ENCODE measurements at places on chromosomes 12 and 14. TPM values are rescaled to one million over a fixed set of nuclear protein-coding genes. Genes with fewer than 3 reads are reported as not detected.

DNAJC22 gene
- polyA plus RNA-seq, result 22.5 TPM

RHOJ gene
- 22.6 TPM for polyA plus RNA-seq

A2M gene
- polyA plus RNA-seq, result 245 TPM

GPR68 gene
- 1.7 TPM for polyA plus RNA-seq

KRT84 gene
- polyA plus RNA-seq, result not detected

PZP gene
- 0.40 TPM for polyA plus RNA-seq

MOAP1 gene
- polyA plus RNA-seq, result 42.6 TPM

BICDL1 gene
- 39.4 TPM for polyA plus RNA-seq

CTSG gene
- polyA plus RNA-seq, result 0.35 TPM

FGF6 gene
- not detected for polyA plus RNA-seq

RSRC2 gene
- polyA plus RNA-seq, result 194 TPM

PGF gene
- 12.7 TPM for polyA plus RNA-seq

CCDC92 gene
- polyA plus RNA-seq, result 50.2 TPM

PMCH gene
- 0.31 TPM for polyA plus RNA-seq

PLEKHG7 gene
- 0.47 TPM for polyA plus RNA-seq

BHLHE41 gene
- polyA plus RNA-seq, result 1.4 TPM

NOC4L gene
- polyA plus RNA-seq, result 12.9 TPM

RNASE3 gene
- 0.64 TPM for polyA plus RNA-seq

MYH6 gene
- polyA plus RNA-seq, result 0.24 TPM

RGS6 gene
- 1.3 TPM for polyA plus RNA-seq

SRRM4 gene
- 0.17 TPM for polyA plus RNA-seq

ASCL1 gene
- polyA plus RNA-seq, result 0.16 TPM

DTD2 gene
- 20.2 TPM for polyA plus RNA-seq

PLEKHH1 gene
- 60.9 TPM for polyA plus RNA-seq

OAS2 gene
- polyA plus RNA-seq, result 11.4 TPM
